NCI-H2107 (cell line): ENCODE measurements at places on chromosomes 13 and 19.

GRCh38 chr19:10505583-10506229 is 2.5 kb upstream of the KEAP1 start:
- DNase-seq = no peak

- DNase-seq = no peak
These were observed at the start of gene C5AR1 for GRCh38 chr19:47309608-47310007. Gene C5AR1, plus strand, starts transcription at chr19:47309861. Its CDS starts 35 bp downstream, at chr19:47309896.

DNA sequence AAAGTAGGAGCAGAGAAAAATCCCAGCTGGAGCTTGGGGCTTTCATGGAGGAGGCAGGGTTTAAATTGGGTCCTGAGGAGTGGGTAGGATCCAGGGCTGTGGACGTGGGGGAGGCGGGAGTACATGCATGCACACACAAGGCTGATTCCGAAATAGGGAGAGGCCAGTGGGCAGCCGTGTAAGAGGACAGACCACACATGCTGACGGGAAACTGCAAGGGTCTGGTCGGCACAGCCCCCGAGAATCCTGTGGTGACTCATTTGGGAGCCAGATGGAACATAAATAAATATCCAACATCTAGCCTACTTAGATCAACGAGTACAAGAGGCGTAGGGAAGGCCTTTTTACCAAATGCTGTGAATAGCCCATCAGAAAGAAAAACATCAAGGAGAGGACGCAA is 216.3 kb upstream of the ZNF507 start:
- DNase-seq = no peak

DNA sequence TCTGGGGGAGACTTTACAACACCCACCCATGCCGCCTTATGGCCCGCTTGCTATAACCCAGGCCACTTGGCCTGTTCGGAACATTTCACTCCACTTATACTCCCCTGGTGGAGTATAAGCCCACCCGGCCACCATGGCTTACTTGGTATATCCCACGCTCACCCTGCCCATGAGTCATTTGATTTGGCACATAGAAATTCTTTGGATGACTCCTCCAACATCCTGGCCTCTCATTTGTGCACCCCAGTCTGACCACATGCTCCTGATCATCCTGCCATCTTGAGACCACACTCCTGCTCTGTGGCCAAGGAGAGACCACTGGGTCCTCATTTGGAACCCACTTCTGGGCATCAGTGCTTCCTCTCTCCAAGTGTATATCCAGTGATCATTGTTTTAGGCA is 5.2 kb downstream of the SPACA6 start:
- no peak for DNase-seq

- DNase-seq = no peak
These were observed 76.6 kb downstream of the SCGB2B2 start for GRCh38 chr19:34600366-34600765.

- no peak for DNase-seq
These were observed 254.2 kb downstream of the COG6 start for GRCh38 chr13:39909634-39910033.
